ENCODE measurements at places on chromosomes 11 and 22.

- DNase-seq, result no peak
Observed at GRCh38 chr11:126868741-126869140, 131.8 kb downstream of the KIRREL3 start.

DNA sequence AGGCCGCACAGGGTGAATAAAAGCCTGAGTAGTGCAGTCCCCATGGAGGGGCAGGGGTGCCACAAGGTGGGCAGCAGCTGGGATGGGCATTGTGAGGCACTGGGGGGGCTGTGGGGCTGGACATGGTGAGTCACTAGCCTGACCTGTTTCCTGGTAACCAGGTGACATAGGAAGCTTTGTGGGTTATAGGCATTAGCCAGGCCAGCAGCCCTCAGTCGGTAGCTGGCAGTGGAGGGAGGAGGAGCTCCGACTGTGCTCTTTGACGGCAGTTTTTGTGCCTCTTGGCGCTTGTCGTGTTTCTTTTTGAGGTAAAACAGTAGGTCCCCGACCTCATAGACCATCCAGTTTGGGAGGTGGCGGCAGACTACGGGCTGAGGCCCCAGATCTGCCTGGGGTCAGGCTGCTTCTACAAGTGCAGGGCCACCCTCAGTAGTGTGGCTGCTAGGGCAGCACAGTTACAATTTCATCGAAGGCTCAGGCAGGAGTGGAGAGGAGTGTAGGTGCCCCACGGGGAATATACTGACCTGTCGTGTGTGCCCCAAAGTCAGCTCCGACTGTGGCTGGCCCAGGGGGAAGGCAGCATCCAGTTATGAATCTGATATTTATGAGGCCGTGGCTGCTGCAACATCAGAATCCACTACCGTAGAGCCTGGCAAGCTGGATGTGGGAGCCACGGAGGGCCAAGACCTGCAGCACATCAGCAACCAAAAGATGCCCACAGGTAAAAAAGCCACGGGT is 107.7 kb downstream of the CRYBB2 start:
- no peak for DNase-seq

DNA sequence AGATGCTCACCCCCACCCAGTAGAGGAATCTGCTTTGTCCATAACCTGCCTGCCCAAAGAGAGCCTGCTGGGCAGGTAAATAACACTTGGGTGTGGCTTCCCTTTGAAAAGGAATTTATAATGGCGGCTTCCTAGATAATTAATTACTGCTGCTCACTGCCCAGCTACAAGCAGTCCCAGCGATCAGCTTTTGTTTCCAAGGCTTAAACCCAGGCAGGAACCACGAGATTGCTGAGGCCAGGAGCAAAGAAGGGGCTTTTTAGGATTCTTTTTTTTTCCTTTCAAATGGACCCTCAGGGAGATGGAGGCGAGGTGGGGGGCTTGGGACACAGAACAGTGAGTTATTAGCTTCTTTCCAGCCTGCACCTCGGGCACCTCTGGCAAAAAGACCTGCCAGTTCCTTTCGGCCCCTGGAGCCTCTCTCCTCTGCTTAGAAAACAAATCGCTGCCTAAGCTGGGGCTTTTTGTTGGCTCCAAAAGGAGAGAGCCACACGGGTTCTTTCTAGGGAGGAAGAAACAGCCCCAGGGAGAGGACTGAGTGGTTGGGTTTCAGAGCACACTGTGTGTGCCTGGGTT is 107.2 kb downstream of the TSPAN18 start:
- DNase-seq, result no peak

GRCh38 chr11:65516135-65516968 is 8.5 kb upstream of the SCYL1 start:
- no peak for DNase-seq

GRCh38 chr11:7291100-7291829 is 39.6 kb downstream of the SYT9 start:
- no peak for DNase-seq

DNA sequence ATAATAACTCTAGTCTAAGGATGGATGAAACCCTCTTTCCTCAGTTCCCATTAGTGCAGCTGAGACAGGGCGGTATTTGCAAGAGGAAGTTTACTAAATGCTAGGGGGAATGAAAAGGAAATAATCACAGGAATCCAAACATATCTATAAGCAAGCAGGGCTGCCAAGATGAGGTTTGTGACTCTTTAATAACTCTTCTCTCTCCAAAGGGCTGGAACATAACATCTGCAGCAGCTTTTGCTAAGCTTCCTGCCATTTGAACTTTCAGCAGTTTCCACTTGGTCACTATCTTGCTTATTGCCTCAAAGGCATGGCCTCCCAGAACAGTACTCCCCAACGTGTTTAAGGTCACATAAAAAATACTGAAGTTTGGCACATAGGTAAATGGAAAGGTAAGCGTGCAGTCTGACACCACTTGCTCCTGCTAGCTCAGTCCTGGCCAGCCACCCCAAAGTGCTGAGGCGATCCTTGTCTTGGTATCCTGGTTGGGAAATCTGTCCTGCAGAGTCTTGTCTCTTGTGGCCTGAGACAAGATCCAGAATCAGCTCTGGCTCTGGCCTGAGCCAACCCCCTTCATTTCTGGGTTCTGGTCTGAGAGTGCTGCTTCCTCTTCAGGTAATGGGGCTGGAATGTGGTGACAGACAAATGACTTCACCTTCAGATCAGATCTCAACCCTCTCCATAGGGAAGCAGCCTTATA is 81.8 kb downstream of the KCNC1 start:
- DNase-seq, result no peak

DNA sequence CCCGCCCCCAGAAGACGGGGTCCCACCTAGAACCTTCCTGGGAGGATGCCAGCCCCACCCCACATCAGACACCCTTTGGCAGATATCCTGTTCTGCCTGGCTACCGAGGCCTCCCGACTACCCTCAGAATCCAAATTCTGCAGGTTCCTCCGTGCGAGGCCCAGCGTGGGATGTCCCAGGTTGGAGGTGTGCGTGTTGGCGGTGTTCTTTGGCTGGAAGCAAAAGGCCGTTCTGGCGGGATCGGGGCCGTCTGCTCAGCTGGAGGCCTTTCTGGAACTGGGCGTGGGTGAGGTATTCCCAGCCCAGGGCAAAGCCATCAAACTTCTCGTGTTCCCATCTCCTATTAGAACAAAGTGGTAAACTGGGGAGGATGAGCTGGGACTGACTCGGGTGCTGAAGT is 32.6 kb downstream of the NUP50 start:
- DNase-seq, result no peak

DNA sequence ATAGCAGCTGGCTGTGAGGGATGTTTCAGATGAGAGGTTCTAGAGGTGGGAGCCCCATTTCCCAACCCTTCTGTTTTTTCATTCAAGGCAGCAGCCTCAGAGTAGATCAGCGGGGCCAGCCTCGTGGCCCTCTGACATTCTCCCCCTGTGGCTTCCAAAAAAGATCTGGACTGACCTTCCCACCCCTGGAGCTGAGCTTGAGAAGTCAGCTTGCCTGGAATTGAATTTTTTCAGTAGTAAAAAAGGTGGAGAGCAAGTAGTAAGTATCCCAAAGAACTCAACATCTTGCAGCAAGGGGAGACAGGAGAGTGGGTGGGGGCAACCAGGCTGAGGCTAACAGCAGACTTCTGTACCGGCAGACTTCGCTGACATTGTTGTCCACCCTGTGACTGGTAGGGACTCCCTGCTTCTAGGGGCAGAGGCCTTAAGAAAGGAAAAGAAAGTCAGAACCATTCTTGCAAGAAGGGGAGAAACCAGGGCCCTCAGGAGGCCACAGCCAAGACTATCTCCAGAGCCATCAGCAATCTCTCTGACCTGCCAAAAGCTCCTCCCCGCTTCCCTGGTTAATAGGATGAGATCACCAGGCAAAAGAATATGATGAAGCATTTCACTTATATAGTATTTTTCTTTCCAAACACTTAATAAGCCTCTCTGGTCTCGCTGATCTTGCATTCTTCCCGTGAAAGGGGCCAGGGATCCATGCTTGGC is 2.0 kb upstream of the GRIK4 start:
- no peak for DNase-seq

- no peak for DNase-seq
Observed at GRCh38 chr22:26143806-26144325, 25.4 kb upstream of the SEZ6L start.

DNA sequence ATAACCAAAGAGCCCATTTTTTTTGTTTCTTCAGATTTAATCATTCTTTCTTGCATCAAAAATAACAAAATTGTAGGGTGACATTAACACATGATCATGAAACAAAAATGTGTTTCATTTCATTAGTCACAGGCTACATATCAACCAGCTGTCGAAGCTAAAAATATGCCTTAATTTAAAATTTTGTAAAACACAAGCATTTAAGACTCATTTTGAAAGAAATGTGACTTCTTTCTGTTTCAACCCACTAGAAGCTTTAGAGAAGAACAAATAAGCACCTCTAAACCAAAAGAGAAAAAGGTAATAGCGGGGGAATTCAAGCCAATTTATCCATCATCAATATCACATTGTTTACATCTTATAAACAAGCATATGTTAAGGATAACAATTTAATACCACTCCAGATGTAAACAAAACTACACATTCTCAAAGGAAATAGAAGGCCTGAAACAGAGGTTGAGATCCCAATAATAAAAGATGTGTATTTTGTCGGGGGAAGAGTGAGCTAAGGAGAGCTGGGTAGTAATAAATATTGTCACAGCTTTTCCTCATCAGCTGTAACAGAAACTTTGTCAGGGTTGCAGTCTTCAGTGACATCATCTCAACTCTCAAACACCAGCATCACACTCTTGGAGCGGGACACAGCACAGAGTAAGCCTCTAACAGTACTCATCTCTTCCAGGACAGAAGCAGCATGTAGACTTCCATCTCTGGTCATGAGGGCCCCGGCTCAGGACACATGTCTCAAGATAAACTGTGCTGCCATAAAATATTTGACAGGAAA is 42.0 kb downstream of the ALG9 start:
- DNase-seq, result no peak

Data from anterior cingulate cortex (tissue), 58 donors.